H1 (cell line): ENCODE measurements at places on chromosomes 1 and 21.

- H3K27ac ChIP-seq, result no peak overlapping the region
- no peak overlapping the region for H3K4me3 ChIP-seq
- H3K4me1 ChIP-seq, result peaks cover 10% of the 10 kb centered on the region
- H3K36me3 ChIP-seq, result no peaks in the 10 kb centered on the region
Measured at GRCh38 chr21:29305561-29305960, 6.8 kb downstream of the BACH1 start.

DNA sequence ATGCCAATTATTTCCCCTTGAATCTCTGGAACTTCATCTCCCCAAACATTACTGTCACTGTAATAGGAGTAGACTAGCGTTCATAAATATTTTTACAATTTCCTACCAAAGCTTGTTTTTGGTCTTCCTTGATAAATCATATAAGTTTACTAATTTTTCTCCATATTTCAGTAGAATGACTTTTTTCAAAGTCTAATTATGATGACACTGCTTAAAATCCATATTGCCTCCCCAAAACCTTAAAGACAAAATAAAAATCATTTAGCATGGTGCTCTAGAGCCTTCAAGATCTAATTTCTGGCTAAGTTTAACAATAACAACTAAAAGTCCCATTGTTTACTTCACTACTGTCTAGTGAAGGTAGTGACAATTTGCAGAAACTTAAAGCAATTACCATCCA lies 474.2 kb upstream of the CHRM3 start:
- DNase-seq, result no peak
- H3K4me1 ChIP-seq, result no peaks in the 10 kb centered on the region
- no peaks in the 10 kb centered on the region for H3K36me3 ChIP-seq
- H3K27me3 ChIP-seq, result no peaks in the 10 kb centered on the region

- no peaks in the 10 kb centered on the region for H3K27me3 ChIP-seq
- H3K27ac ChIP-seq, result no peak overlapping the region
- no peak overlapping the region for H3K4me3 ChIP-seq
- no peak for DNase-seq
- no peaks in the 10 kb centered on the region for H3K36me3 ChIP-seq
Measured at GRCh38 chr1:213369465-213369864, 318.4 kb downstream of the RPS6KC1 start.

GRCh38 chr1:214229736-214230135 lies 51.2 kb upstream of the SMYD2 start:
- DNase-seq, result no peak
- peaks cover 10% of the 10 kb centered on the region; the same call in 1 of the 2 replicates for H3K27me3 ChIP-seq
- 0 out of 2 replicates have a peak, but pooled peaks cover 2% of the 10 kb centered on the region for H3K4me1 ChIP-seq
- no peak overlapping the region for H3K4me3 ChIP-seq
- H3K27ac ChIP-seq, result no peak overlapping the region
- H3K36me3 ChIP-seq, result no peaks in the 10 kb centered on the region
